ENCODE measurements at places on chromosomes 11 and 22. TPM values are rescaled to one million over a fixed set of nuclear protein-coding genes. Genes with fewer than 3 reads are reported as not detected.

KRTAP5-2 gene
- total RNA-seq, result not detected

DNA sequence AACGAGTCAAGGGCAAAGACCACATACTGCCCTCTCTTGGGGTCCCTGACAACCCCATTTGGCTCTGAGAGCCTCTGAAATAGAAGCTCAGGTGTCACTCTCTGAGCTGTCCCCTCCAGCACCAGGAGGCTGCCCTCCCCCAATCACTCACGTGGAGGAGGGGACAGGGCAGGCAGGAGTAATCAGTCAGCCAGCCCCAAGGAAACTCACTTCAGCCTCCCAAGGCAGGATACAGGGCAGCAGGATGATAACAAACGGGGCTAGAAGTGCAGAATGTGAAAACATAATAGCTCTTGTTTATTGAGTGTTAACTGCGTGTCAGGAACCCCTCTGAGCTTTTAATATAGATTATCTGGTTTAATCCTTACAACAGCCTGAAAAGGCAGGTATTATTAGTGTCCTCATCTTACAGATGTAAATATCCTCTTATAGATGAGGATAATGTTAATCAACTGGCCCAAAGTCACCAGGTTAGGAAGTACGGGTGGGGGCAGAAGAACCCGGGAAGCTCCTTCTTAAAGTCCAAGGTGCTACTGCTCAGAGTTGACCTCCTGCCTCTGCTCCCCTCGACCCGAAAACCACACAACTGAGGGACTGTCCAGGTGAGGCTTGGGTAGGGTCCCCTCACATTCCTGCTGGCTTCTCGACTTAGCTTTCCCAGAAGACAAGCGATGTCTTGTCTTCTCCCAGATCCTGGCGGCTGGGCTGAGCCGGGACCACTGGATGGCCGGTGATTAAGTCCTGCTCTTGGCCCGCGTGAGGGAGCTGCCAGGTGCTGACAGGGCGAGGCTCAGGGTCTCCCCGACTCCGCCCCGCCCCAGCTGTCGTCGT is 2.7 kb downstream of the CHRM4 start:
- DNase-seq, result no peak

DNA sequence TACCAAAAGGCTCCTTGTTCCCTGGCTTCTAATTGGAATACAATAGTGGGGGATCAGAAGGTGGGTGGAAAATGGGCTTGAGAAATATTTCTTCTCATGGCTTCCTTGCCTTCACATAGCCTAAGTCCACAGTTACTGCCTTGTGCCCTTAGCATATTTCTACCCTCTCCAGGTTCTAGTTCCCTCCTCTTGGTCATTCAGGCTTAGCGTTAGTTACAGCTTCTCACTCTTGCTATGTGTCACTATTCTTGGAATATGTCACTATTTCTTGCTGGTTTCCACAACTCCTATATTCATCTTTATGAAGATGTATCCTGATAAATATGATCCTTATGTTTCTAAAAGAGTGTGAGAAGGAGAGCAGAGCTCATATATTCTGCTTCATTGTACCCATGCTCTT is 2.5 kb downstream of the OR2D2 start:
- no peak for DNase-seq

- peak; percentile 50 for DNase-seq
Observed at GRCh38 chr11:128837627-128838026, 29.5 kb downstream of the KCNJ1 start.

Measured in CD8-positive, alpha-beta T cell (primary cell).